Left forelimb (tissue), 1 donor: ENCODE measurements at places on chromosomes 7 and 10.

DNA sequence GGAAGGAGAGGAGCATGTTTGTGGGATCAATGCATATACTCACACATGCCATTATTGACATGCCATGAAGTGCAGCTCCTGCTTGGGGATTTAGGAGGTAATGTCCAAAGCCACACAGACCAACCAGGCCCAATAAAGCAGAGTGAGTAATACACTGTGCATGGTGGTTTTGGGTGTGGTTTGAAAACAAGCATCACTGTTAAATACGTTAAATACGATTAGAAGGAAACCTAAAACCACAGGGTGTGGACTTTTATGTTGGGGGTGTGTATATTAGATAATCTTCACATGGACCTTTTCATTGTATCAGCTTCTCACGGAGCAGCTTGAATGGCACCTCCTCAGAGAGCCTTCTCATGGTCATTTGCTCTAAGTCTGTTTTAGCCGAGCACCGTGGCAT, 10.4 kb upstream of the EIF3A start:
- no peak for DNase-seq

- DNase-seq = no peak
Observed at GRCh38 chr7:70347463-70348254, 749.4 kb downstream of the AUTS2 start.

GRCh38 chr7:99490878-99491277, 9.2 kb downstream of the ZNF394 start:
- no peak for DNase-seq

GRCh38 chr10:12547301-12547771, 198.0 kb downstream of the CAMK1D start:
- DNase-seq = no peak
